ENCODE measurements at places on chromosomes 3 and 15.
A peak's percentile ranks its signal among the peaks of the same experiment; 100 is the strongest.

GRCh38 chr15:58459045-58459444 is 27.3 kb downstream of the LIPC start:
- no peak for DNase-seq

GRCh38 chr3:126329927-126330725 is 27.1 kb downstream of the KLF15 start:
- DNase-seq = no peak

- DNase-seq = no peak
Observed at GRCh38 chr15:82993144-82993543, 7.1 kb downstream of the RAMAC start.

DNA sequence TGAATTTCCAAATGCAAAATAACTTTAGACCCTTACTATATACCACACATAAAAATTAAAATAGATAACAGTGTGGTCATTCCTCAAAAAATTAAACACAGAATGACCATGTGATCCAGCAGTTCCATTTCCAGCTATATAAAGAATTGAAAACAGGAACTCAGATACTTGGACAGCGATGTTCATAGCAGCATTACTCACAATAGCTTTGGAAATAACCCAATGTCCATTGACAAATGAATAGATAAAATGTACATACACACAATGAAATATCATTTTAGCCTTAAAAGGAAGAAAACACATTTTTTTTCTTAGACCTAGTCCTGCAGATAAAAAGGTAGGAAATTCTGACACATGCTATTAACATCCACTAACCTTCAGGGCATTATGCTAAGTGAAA is 26.7 kb downstream of the RAD51 start:
- DNase-seq = no peak

DNA sequence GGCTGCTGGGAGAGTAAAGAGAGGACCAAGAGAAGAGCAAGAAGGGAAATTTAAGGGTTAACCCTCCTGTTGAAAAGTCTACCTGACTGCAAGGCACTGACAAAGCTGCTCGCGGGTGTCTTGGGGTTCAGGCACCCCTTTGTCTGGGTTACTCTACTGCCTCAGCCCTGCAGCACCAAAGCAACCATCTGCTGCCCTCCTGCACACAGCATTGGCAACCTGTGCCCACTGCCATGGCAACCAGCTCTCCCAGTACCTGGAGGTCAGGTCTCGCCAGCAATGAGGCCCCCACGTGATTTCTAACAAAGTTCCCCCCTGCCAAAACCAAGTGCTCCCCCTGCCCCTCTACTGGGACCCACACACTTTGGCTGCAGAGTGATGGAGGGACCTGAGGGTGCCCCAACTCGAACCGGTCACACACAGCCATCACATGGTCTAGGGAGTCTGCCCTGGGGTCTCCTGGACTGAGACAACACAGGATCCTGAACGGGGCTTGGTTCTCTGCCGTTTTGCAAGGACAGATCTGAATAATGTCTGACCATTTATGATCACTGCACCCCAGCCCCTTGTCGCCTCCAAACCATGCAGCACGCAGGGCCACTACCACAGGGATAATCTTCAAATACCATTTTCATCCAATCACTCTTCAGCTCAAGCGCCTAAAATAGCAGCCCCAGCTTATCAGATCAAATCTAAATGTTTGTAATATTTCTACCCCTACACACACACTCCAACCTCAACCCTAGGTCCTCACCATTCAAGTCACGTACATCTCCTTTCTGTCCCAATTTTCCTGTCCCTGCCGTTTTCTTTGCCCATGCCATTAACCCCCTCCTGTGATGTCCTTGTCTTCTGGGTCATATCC is 50.7 kb downstream of the ADCY5 start:
- no peak for DNase-seq

DNA sequence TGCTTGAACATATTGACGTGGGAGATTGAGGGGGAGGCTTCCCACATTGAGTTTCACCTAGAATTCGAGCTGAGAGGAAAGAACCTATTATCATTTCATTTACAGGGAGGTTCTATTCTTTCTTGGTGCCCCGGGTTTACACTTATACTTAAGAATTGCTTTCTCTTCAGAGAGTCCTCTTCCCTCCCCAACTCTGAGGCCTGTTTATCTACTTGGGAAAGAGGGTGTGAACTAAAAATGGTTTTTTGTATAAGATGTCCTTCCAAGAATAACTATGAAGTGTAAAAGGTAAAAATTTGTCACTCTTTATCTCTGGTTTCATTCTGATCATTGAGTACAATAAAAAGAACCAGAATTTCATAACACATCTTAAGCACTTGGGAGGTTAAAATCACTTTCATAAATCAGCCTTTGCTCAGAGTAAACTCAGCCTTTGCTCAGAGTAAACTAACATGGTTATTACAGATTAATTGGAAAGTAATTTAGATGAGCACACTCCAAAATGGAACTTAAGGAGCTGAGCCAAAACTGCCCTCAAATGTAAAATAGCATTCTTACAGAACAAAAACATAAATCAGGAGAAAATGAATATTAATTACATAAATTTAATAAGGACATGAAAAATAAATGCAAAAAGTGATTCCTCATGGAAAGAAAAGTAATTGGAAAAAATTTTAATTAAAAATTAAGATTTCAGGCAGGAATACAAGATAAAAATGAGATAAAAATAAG is 75.2 kb downstream of the GADL1 start:
- no peak for DNase-seq

GRCh38 chr15:72502220-72502809 is 28.2 kb downstream of the ARIH1 start:
- no peak for DNase-seq

DNA sequence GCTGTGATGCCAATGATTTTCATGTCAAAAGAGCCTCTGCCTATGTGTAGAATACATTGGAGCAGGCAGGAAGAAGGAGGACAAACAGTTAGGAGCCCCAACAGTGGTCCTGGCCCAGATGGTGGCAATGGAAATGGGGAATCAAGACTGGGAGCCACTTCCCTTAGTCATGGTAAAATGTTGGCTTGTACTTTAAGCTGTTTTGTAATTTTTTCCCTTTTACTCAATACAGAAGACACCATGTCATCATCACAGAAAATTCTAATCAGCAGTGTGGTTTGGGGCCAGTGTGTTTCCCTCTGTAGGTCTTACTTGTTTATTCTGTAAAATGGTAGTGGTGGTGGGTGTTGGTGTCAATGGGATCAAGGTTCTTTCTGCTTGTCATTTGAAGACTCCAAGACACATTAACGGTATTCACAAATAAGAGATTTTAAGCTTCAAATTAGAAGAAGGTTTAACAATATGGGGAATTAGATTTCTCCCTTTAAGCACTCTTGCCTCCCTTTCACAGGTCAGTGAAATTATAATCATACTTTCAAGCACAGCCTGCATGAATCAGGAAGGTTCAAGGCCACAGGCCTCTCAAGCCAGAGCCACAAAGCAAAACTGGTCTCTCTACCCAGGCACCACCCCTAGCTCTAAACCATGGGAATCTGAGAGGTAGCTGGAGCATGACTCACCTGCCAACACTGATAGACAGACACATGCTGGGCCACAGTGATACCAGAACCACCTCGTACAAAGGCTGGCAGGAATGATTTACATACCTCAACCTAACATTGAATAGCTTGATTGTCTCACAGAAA is 24.9 kb downstream of the SIAH2 start:
- no peak for DNase-seq

DNA sequence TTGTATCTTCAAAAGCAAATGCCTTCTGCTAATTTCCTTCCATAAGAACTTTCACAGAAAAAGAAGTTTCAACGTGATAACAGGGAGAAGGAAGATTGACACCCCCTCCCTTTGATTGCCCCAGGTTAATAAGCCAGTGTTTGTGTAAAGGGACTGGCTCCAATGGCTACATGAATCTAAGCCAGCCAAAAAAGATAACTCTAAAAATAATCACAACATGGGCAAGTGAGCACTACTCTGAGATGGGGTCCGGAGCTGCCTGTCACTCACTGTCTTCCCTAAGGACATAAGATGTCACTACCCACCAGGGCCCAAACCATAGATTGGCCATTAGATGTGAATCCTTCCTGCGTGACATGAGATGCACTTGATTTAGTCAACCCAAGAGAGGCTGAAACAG is 17.6 kb upstream of the ST8SIA2 start:
- no peak for DNase-seq

- no peak for DNase-seq
Observed at GRCh38 chr3:4808637-4809036, 170.6 kb upstream of the BHLHE40 start.

- DNase-seq = no peak
Observed at GRCh38 chr15:40593165-40593564, 884 bp upstream of the KNL1 start.

DNA sequence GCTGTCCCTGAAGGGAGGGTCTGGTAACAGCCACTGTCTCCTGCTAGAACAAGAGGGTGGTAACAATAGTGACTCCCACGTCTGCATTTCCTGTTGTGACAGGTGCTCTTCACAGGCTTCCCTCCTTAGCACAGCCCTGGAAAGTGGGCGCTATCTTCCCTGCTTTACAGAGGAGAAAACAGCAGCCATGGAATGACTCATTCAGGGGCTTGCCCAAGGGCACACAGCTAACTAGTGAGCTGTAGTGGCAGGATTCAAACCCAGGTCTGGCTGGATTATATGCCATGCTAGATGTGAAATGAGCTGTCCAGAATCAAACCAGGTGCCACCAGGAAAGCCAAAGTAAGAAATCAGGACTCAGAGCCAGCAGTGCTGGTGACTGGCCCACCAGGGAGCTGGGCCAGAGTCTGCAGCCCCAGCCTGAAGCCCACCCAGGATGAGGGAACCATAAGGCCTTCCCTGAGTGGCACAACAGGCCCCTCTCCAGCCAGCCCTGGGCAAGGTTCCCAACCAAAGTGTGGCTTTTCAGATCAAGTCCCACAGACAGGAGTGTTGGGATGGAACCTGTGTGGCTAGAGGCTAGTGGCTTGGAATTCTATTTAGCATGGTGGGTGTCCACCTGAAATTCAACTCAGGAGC is 102.4 kb downstream of the ETFA start:
- no peak for DNase-seq

GRCh38 chr3:150376001-150376848 is 31.9 kb upstream of the TSC22D2 start:
- DNase-seq = no peak

- no peak for DNase-seq
Observed at GRCh38 chr3:111652492-111653180, 57.5 kb upstream of the ZBED2 start.

GRCh38 chr3:124041553-124041952 is 49.6 kb upstream of the ROPN1 start:
- DNase-seq = no peak

DNA sequence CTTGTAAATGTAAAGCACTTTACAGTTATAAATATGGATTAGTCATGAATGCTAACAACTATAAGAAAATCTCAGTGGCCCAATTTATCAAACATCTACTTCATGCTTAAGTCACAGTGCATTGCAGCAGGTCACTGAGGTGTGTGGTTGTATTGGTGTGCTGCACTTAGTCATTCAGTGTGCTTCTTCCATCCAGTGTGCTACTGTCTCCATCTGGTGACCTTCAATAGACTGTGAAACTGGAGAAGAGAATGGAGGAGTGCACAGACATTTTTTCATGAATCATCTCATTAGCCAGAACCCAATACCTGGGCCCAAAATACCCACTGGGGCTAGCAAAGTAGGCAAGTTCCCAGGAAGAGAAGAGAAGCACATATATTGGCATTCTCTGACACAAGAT is 199.6 kb downstream of the SHOX2 start:
- no peak for DNase-seq

- no peak for DNase-seq
Observed at GRCh38 chr3:87201727-87202126, 25.4 kb upstream of the CHMP2B start.

GRCh38 chr3:10249833-10250232 is 1.6 kb downstream of the TATDN2 start:
- DNase-seq = no peak

- DNase-seq = peak; percentile 14
Observed at GRCh38 chr15:89740137-89740536, 10.9 kb downstream of the MESP1 start.

GRCh38 chr3:38545983-38546382 is 49.8 kb downstream of the EXOG start:
- no peak for DNase-seq

GRCh38 chr3:121956363-121956762 is 62.2 kb downstream of the SLC15A2 start:
- DNase-seq = no peak

- DNase-seq = no peak
Observed at GRCh38 chr15:82132742-82133141, 86.9 kb upstream of the MEX3B start.

GRCh38 chr3:31253782-31254181 is 278.9 kb upstream of the STT3B start:
- DNase-seq = no peak

GRCh38 chr15:91522605-91523332 is 330.7 kb upstream of the SLCO3A1 start:
- DNase-seq = no peak

- DNase-seq = peak; percentile 6
Observed at GRCh38 chr15:92082006-92082843, 228.7 kb downstream of the SLCO3A1 start.
